ENCODE measurements at places on chromosomes 5 and 9. TPM values are rescaled to one million over a fixed set of nuclear protein-coding genes. Genes with fewer than 3 reads are reported as not detected.

DNA sequence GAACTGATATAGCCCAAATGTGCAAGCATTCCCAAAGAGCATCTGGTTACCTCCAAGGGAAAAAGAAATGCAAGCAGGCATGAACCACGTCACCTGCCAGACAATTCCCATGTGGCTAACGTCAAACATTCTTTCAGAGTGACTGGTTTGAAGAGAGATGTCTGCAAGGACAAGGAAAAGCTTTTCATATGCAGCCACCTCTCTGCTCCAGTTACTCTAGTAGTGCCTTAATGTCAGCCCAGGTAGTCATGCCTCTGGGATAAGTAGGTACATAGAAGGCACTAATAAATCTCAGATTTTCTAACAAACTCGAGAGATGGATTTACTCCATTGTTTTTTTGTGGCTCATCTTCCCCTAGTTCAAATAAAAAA lies 96.8 kb upstream of the IFNK start:
- DNase-seq: no peak

GRCh38 chr5:129917224-129917623 lies 13.0 kb downstream of the CHSY3 start:
- no peak for DNase-seq

DNA sequence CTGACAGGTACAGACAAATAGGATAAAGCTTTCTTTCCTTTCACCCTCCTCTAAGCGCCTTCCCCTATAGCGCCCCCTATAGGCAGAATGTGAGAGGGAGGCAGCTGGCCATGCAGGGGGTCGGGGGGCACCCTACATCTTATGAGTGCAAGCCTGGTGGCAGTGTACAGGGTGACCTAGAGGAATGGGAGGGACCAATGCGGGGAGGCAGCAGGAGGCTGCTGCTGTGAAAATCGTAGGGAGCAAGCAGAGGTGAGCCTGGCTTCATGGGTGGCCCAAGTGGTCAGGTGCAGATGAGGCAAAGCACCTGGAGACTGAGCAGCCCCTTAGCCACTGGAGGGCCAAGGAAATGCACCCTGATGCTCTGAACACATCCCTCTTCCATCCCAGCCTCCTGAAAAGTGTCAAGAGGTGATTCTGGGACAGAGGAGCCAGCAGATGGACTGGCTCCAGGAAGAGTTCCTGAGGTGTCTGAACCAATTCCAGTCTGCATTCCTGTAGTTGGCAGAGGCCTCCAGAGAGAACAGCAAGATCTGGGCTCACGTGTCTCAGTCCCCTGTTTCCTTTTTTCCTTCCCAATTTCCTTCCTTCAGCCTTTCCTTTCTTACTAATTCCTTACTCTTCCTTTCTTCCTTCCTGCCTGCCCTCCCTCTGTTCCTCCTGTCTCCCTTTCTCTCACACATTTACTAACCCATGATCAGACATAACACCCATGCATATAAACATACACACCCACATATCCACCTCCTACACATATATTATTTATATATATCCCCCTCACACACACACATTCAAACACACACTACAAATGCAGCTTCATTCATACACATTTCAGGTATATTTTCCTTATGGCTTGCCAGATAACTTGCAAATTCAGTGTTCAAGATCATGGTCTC lies 32.8 kb upstream of the GALNT10 start:
- peak; percentile 3 for DNase-seq

- DNase-seq: no peak
These were observed 5.8 kb upstream of the SOWAHA start for GRCh38 chr5:132807163-132807838.

DNA sequence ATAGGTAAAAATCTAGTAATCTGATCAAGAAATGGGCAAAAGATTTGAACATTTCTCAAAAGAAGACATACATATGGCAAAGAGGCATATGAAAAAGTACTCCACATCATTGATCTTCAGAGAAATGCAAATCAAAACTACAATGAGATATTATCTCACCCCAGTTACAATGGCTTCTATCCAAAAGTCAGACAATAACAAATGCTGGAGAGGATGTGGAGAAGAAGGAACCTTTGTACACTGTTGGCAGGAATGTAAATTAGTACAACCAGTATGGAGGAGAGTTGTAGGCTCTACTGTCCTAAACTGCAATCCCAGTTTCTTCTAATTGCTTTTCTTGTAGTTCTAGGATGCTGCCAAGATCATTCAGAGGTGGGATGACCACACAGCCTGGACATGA lies 193.5 kb upstream of the RFX3 start:
- DNase-seq: no peak

DNA sequence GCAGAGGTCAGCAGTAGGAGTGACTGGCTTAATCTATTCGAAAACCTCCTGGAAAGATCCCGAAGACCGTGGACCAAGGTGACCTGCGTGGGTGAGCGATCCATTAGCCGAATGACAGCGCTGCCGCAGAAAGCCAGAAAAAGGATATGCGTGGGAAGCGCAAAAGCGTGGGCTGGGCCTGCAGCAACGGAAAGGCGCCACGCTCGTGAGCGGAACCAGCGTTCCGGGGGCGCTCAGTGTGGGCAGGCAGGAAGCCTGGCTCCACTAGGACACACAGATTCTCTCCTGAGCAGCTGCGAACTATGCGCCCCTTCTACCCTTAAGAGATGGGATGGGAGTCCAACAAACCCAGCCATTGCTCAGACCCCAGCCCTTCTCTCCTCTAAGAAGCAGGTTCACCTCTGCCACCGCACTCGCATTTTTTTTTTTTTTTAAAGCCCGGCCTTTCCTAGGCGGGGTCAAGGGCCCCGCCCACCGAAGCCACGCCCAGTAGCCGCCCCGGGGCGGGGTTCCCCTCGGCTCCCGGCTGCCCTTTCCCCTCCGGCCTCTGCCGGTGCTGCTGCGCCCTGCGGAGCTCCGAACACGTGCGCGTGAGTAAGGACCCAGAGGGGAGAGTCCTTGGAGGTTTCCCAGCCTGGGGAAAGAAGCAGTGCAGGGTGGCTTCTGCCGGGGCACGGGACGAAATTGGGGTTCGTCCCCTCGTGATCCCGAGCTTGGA lies 19.8 kb upstream of the MATR3 start:
- peak; percentile 96 for DNase-seq

DNA sequence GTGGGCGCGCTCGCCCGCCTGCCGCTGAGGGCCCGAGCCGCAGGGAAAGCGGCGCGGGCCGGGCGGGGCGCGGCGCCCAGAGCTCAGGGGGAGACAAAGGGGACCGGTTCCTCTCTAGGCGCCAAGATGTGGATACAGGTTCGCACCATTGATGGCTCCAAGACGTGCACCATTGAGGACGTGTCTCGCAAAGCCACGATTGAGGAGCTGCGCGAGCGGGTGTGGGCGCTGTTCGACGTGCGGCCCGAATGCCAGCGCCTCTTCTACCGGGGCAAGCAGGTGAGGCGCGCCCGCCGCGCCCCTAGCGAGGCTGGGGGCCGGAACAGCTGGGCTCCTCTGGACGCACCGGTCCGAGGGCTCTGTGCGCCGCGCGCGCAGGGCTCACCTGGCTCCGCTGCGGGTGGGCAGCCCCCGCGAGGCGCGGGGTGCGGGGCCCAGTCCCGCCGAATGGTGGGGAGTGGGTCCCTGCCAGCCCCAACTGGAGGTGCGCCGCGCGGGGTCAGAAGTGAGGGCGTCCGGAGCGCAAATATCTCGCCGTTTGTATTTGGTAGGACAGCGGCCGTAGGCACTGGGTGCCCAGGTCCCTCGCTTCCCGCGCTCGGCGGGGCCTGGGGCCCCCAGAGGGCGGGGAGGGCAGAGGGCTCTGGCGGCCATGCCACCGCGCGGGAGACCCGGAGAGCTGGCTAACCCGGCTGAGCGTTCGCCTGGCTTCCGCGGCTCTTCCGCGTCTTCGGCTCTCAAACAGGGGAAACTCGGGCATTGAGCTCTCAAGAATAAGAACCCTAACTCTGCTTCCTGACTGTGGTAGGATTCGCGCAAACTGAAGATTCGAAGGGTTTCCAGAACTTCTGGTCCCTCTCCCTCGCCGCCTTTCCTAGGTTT lies 607 bp downstream of the UHRF2 start:
- peak; percentile 53 for DNase-seq

DNA sequence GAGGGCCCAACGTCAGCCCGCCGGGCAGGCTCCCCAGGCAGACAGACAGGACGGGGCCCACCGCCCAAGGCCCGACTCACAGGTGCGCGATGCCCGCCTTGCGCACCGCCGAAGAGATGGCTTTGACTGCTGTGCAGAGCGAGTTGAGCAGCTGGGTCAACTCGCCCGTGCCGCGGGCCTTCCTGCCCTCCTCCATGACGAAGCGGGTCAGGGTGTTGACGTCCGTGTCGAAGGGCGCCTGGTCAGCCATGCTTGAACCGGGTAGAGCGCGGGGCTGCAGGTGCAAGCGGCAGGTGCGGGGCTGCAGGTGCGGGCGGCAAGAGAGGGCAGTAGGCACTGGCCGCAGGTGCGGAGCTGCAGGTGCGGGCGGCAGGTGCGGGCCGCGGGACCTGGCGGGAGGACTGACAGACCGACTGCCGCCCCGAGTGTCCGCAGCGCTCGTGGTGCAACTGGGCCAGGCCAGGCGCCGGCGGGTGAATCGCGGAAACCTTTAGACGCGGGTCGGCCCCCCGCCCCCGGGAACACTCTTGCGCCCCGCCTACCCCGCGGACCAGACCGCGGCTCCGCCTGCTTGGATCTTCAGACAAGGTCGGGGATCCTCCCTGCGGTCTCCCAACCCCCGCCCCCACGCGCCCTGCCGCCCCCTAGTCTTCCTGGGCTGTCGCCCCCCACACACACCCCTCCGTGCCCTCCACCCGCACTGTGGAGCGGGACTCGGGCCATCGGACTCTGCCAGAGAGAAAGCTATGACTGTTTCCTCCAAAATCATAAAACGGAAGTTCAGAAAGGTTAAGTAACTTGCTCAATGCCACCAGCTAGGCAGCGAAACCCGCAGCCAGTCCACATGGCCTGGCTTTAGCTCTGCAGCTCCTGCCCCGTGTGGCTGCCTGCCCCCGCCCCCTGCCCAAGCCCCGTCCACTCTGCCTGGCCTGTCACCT lies at the start of gene FBP1:
Gene FBP1, minus strand, starts transcription at position 458 of the 938 bp plus-strand sequence. Its CDS starts 208 bp downstream, at position 250.
- peak; percentile 45 for DNase-seq

DNA sequence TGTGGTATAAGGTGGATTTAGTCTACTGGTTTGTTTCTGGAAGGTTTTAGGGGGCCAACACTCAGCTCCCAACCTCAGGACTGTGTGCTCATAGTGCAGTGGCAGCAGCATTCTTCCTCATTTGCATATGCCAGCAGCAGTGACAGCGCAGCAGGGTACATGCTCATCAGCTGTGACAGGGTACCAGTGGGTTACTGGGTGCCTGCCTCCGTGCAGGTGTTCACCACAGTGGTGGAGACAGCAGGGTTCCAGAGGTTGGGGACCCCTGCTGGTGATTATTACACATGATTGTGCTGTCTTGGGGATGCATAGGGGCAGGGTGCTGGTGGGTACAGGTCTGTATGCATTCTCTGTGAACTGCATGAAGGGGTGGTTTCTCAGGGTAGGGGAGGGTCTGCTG lies 45.5 kb upstream of the IFNE start:
- DNase-seq: no peak

- DNase-seq: no peak
These were observed 48.3 kb upstream of the DNAH5 start for GRCh38 chr5:13992795-13993194.

- peak; percentile 13 for DNase-seq
These were observed 432.6 kb upstream of the SLC30A5 start for GRCh38 chr5:68661237-68661636.

Gene PSMD5
- total RNA-seq: 48.6 TPM

Gene PRLR
- not detected for total RNA-seq

Gene RNF183
- 0.69 TPM for total RNA-seq

Gene SPOCK1
- not detected for total RNA-seq

Gene ACTBL2
- not detected for total RNA-seq

Gene ADAMTS13
- total RNA-seq: 4.7 TPM

Gene DOCK2
- 242 TPM for total RNA-seq

Gene SHROOM1
- 2.1 TPM for total RNA-seq

Gene CTXN3
- total RNA-seq: not detected

Gene GRK6
- total RNA-seq: 133 TPM

Measured in activated T-cell treated with anti-CD3 and anti-CD28 coated beads, Interleukin-2, amount 50 U/mL, for 72 hours (primary cell).